ENCODE measurements at places on chromosomes 4 and X. TPM values are rescaled to one million over a fixed set of nuclear protein-coding genes. Genes with fewer than 3 reads are reported as not detected.

DNA sequence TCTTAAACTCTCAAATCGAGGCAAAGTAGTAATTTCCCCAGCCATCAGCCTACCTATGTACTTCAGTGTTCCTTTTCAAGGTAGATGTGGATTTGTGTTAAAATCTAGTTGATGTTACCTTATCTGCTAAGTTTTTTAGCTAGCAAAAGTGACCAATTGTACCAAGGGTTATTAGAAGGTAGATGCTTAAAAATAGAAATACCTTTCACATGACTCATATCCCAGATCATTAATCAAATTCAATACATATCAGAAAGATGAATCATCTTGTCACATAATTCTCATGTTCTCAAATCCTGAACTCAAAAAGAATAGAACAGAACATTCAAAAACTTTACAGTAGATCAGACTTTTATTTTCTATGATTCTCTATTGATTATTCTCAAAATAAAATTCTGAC lies 3.5 kb downstream of the ENAM start:
- H3K27me3 ChIP-seq: no peaks in the 10 kb centered on the region
- no peaks in the 10 kb centered on the region for H3K36me3 ChIP-seq
- no peak overlapping the region for H3K4me3 ChIP-seq
- peaks cover 9% of the 10 kb centered on the region for H3K4me1 ChIP-seq

- H3K36me3 ChIP-seq: no peaks in the 10 kb centered on the region
- peaks cover 19% of the 10 kb centered on the region for H3K4me1 ChIP-seq
- no peaks in the 10 kb centered on the region for H3K27me3 ChIP-seq
- H3K4me3 ChIP-seq: no peak overlapping the region
- H3K27ac ChIP-seq: no peak overlapping the region
- no peak for DNase-seq
Observed at GRCh38 chrX:123083924-123084323, 100.2 kb upstream of the GRIA3 start.

DNA sequence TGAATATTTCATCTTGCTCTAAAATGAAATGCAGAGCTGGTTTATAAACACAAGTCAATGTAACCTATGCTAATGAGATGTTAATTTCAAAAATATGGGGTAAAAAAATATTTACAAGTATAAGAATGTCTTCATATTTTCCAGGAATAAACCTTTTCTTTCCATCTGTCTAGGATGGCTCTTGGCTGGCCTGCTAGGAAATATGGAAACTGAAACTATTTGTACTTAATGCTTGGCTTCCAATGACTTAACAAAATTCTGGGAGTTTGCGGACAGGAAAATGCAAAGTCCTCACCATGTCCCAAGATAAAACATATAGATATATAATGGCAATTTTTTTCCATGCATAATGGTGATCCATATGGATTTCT lies 168.1 kb downstream of the SCFD2 start:
- H3K4me3 ChIP-seq: no peak overlapping the region
- H3K4me1 ChIP-seq: no peaks in the 10 kb centered on the region
- H3K27me3 ChIP-seq: no peaks in the 10 kb centered on the region
- no peak overlapping the region for H3K27ac ChIP-seq
- no peak for DNase-seq

- no peak for DNase-seq
- no peaks in the 10 kb centered on the region for H3K36me3 ChIP-seq
Observed at GRCh38 chrX:122868631-122869030, 315.4 kb upstream of the GRIA3 start.

- no peak overlapping the region for H3K4me3 ChIP-seq
- no peaks in the 10 kb centered on the region for H3K36me3 ChIP-seq
- H3K27me3 ChIP-seq: no peaks in the 10 kb centered on the region
- H3K4me1 ChIP-seq: no peaks in the 10 kb centered on the region
- DNase-seq: no peak
Observed at GRCh38 chr4:5800496-5800895, 89.5 kb downstream of the EVC start.

- H3K27me3 ChIP-seq: peaks cover 35% of the 10 kb centered on the region
- H3K4me1 ChIP-seq: peaks cover 5% of the 10 kb centered on the region
- H3K27ac ChIP-seq: no peak within 1 kb of the TSS
- H3K4me3 ChIP-seq: peak within 1 kb of the TSS; percentile 63
Observed at GRCh38 chrX:74925225-74926088, at the start of gene NEXMIF. Gene NEXMIF (minus strand): TSS chrX:74925452.

DNA sequence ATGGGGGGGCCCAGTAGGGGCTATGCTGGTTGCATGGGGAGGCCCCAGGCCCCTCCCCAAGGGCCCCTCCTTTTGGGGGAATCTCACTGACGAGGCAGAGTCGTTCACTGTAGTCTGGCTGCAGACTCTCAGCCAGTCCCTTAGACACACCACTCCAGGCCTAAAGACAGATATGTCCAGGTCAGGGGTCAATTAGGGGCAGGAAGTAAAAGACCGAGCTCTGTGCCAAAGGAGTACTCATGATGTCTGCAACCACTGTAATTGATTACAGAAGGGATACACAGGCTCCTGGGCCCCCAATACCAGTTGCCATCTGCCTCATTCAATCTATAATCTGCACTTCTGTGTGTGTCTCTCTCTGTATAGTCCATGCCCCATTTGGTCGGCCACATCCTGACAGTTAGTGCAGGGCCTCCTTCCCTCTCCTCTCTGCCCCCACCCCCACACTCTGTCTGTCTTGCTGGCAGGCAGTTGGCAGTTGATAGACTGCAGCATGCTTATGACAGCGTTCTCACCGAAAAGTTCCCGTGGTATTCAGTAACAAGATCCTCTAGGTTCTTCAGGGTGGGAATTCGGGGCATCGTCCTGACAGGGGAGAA lies 1.3 kb upstream of the CXorf65 start:
- H3K4me1 ChIP-seq: peaks cover 23% of the 10 kb centered on the region
- no peak overlapping the region for H3K4me3 ChIP-seq
- H3K27ac ChIP-seq: no peak overlapping the region
- no peaks in the 10 kb centered on the region for H3K36me3 ChIP-seq
- DNase-seq: no peak

GRCh38 chr4:76930685-76931084 lies 18.9 kb upstream of the SEPTIN11 start:
- no peak overlapping the region for H3K27ac ChIP-seq
- no peak overlapping the region for H3K4me3 ChIP-seq
- H3K27me3 ChIP-seq: no peaks in the 10 kb centered on the region
- H3K4me1 ChIP-seq: peaks cover 8% of the 10 kb centered on the region
- no peak for DNase-seq
- peaks cover 4% of the 10 kb centered on the region for H3K36me3 ChIP-seq

PCDH19 gene
- 0.02 TPM for total RNA-seq

HPGDS gene
- total RNA-seq: not detected

DOK7 gene
- total RNA-seq: 2.7 TPM

GPR34 gene
- total RNA-seq: not detected

TEX13D gene
- not detected for total RNA-seq

LRP2BP gene
- 0.49 TPM for total RNA-seq

ZNF157 gene
- total RNA-seq: not detected

GRIA2 gene
- not detected for total RNA-seq

NOP14 gene
- total RNA-seq: 29.4 TPM

HSD17B13 gene
- total RNA-seq: not detected

Measured in Calu3 (cell line).